ENCODE measurements at places on chromosomes 2 and 18. TPM values are rescaled to one million over a fixed set of nuclear protein-coding genes. Genes with fewer than 3 reads are reported as not detected.

The PROM2 gene
- total RNA-seq, result 0.06 TPM

The DSC1 gene
- not detected for total RNA-seq

The CAPN13 gene
- not detected for total RNA-seq

The UGT1A3 gene
- total RNA-seq, result 12.9 TPM

The KYNU gene
- 40.3 TPM for total RNA-seq

The SERPINB3 gene
- not detected for total RNA-seq

The SPRED2 gene
- total RNA-seq, result 22.5 TPM

The TSPYL6 gene
- not detected for total RNA-seq

The PER2 gene
- 7.2 TPM for total RNA-seq

The CCDC68 gene
- total RNA-seq, result 6.5 TPM

The OTOS gene
- total RNA-seq, result not detected

The HOXD11 gene
- not detected for total RNA-seq
